T47D (cell line): ENCODE measurements at places on chromosomes 5 and 9.

GRCh38 chr5:89301321-89302025 is 418.5 kb upstream of the MEF2C start:
- no peak for DNase-seq

- DNase-seq = no peak
Measured at GRCh38 chr9:130900701-130901497, 4.3 kb upstream of the QRFP start.

- DNase-seq = no peak
Measured at GRCh38 chr9:88521308-88521707, 13.7 kb upstream of the NXNL2 start.

GRCh38 chr5:139297439-139298133 is 4.0 kb downstream of the MATR3 start:
- DNase-seq = no peak

DNA sequence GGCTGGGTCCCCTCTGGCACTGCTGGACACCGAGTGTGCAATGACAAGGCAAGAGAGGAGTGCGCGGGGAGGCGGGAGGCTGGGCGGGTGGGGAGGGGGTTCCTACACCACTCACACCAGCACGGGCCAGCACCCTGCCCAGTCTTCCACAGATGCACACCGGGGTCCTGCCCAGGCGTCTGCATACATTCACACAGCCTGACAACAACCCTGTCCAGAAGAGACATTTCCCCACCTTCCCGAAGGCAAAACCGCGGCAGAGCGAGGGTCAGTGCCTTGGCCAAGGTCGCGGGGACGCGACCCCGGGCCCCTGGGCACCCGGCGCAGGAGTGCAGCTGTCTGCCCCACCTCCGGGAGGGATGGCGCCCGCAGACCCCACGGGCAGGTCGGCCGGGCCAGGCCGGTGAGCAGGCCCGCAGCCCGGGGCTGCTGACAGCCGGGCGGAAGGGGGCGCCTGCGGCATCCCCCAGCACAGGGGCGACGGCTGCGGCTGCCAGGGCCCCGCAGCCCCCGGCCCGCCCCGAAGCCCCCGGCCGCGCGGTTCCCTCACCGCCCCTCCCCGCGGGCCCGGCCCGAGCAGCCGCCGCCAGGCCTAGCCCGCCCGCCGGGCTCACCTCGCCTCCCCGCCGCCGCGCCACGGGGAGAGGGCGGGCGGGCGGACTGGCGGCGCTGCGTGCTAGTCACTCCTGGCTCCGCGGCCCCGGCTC is 496 bp downstream of the MAPK9 start:
- no peak for DNase-seq

- DNase-seq = no peak
Measured at GRCh38 chr5:127176769-127177168, 103.5 kb upstream of the C5orf63 start.

DNA sequence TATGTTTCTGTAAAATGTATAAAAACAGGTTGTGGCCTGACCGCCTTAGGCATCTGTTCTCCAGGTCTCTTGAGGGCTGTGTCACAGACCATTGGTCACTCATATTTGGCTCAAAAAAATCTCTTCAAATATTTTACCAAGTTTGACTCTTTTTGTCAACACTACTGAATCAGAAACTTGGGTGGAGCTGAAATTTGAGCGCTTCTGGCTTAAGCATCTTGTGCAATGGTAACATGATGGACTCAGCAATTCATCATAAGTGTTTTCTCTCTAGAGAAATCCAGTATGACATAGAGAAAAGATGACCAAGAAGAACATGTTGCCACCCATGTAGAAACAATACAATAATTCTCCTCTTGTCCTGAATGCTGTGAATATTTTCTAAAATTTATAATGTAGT is 387.9 kb downstream of the MAT2B start:
- DNase-seq = no peak

DNA sequence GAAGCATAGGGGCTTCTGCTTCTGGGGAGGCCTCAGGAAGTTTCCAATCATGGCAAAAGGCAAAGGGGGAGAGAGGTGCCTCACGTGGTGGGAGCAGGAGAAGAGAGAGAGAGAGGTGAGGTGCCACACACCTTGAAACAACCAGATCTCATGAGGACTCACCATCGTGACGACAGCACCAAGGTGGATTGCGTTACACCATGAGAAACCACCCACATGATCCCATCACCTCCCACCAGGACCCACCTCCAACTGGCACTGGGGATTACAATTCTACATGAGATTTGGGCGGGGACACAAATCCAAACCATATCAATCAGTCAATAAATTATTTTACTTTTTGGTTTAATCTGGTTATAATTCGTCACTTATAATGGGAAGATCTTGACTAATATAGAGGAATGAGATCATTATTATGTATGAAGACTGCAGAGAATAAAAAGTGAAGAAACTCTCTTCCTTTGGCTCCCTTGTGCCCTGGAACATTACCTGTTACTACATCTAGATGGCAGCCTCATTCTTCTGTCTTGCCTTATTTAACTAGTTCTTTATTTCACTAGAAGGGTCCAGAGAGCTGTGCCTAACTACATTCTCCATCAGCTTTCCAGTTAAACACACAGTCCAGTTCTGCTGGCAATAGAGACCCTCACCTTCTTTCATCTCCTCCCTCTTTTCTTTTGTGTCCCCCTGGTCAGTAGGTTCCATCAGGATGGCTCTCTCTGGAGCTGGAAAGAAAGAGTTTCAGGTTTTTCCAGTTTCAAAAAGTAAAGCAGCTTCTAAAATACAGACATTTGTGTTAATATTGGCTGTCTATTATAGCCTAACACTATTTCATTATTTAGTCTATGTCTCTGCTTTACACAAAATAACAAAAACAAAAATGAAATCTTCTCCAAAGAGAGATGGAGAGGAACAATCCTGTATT is 21.7 kb upstream of the SPINK7 start:
- DNase-seq = peak; percentile 39

DNA sequence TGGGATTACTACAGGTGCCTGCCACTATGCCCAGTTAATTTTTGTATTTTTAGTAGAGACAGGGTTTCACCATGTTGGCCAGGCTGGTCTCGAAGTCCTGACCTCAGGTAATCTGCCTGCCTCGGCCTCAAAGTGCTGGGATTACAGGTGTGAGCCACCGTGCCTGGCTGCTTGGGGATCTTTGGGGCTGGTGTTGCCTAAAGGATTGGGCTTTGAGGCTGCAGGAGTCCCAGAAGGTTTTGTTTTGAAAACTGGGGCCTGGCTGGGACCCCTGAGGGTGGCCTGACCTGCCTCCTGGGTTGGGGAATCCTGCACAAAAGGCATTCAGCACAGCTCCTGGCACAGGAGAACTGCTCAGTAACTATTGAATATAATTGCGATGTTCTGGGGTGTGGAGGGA is 25.1 kb upstream of the SHB start:
- no peak for DNase-seq

DNA sequence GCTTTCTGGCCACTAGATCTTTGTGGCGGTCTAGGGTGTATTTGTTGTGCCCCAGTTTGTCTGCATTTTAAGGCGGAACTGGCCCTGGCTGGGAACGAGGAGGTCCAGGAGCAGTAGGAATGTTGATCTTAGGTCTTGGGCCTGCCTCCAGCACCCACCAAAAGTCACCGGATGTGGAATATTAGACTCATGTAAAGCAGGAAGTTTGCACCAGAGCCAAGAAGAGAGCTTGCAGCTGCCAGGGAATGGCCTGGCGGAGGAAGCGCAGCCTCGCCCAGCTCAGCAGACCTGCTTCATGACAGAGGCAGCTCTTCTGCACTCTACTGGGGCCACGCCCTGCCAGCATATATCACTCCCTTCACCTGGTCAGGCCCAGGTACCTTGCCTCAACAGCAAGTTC is 3.3 kb downstream of the GPX3 start:
- no peak for DNase-seq

DNA sequence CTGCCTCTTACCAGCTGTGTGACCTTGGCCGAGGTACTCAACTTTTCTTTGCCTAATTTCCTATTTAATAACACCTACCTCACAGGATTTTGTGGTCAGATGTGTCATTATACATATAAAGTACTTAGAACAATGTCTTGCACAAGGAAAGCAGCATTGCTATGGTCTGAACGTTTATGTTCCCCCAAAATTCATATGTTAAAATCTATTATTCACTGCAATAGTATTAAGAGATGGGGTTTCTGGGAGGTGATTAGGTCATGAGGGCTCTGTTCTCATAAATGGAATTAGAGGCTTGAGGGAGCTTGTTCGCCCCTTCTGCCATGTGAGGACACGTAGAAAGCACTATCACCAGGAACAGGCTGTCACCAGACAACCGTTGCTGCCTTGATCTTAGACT is 10.9 kb upstream of the RNF145 start:
- DNase-seq = no peak

DNA sequence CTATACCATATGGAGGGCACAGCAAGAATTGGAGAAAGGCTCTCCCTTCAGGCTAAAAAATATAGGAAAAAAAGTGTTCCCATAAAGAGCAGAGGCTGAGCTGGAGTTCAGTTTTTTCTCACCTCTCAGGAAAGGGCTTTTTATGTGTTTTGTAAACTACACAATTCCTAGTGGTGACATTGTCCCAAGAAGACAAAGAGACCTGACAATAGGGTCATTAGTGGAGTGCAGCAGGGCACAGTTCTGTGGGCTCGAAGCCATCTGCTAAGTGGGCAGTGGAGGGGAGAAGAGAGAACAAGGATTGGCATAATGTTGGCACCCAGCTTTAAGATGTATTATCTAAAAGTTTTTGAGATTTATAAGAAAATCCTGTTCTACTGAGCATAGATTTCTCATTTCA is 162.5 kb downstream of the HCN1 start:
- no peak for DNase-seq
